IMR-90 (cell line): ENCODE measurements at places on chromosomes 1 and 21.

DNA sequence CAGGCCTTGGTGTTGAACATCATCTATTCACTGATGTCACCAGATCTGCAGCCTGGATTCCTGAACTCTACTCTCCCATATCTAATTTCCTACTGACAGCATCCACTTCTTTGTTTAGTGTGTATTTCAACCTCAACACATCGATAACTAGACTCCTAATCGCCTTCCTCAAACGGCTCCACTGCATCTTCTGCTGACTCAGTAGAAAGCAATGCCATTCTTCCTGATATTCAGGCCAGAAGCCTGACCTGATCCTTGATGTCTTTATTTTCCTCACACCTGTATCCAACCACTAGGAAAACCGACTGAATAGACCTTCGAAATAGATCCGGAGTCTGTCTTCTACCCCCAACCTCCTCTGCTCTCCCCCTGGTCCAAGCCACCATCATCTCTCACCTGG is 466.9 kb downstream of the PCP4 start:
- no peak for DNase-seq

DNA sequence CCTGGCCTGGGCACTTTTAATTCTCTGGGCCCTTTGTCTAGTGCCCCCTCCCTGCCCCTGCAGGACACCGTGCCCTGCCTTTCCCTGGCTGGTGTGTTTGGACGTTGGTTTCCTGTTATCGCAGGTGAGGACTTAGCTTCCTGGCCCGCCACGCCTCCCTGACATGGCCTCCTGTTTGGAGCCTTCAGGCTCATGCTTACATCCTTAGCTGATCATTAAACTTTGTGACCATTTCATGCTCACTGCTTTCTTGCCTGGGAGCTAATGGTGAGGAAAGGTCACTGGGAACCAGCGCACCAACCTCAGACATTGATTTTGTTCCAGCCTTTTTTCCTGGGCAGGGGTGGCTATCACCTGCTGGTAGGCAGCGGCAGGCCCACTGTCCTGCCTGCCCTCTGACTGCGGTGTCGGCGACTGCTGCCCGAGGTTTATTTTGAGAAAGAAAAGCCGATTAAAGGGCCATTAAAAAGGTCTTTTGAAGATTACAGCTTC is 3.7 kb downstream of the PFKL start:
- DNase-seq, result no peak

- DNase-seq, result no peak
These were observed 10.3 kb downstream of the DNALI1 start for GRCh38 chr1:37567023-37567422.

DNA sequence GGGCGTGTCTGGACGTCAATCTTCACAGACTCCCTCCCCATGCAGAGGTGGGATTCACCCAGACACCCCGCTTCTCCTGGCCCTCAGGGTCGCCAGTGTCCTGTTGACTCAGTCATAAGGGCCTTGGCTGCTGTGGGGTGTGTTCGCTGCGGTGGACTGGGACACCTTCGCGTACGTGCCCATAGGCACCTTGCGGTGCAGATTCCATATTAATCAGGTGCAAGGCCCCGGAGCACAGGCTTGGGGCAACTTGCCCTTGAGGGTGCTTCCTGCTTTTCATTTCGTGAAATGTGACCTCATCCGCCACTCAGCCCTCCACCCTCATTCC is 398 bp upstream of the SLC30A10 start:
- no peak for DNase-seq

- peak; percentile 45 for DNase-seq
These were observed 12.2 kb downstream of the KIAA0319L start for GRCh38 chr1:35544976-35545375.

- DNase-seq, result no peak
These were observed 21.1 kb upstream of the KCNH1 start for GRCh38 chr1:211155040-211155439.

DNA sequence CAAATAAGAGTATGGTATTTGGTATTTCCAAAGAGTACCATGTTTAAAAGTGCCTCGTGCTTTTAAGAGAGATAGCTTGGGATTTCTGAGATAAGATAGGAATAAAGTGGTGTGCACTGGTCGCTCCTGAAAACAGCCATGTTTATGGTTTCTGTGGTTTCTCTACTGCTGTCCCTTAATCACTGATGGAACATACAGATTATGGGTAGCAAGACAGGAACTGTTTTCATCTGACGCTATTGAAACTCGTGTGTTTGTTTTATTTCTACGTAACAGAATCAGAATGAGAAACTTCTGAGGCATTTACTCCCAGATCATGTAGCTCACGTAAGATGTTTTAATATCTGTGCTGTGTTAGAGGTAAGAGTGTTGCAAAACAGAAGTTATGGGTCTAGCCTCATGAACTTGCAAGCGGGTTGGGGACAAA is 126.0 kb downstream of the KIAA0319L start:
- peak; percentile 74 for DNase-seq

DNA sequence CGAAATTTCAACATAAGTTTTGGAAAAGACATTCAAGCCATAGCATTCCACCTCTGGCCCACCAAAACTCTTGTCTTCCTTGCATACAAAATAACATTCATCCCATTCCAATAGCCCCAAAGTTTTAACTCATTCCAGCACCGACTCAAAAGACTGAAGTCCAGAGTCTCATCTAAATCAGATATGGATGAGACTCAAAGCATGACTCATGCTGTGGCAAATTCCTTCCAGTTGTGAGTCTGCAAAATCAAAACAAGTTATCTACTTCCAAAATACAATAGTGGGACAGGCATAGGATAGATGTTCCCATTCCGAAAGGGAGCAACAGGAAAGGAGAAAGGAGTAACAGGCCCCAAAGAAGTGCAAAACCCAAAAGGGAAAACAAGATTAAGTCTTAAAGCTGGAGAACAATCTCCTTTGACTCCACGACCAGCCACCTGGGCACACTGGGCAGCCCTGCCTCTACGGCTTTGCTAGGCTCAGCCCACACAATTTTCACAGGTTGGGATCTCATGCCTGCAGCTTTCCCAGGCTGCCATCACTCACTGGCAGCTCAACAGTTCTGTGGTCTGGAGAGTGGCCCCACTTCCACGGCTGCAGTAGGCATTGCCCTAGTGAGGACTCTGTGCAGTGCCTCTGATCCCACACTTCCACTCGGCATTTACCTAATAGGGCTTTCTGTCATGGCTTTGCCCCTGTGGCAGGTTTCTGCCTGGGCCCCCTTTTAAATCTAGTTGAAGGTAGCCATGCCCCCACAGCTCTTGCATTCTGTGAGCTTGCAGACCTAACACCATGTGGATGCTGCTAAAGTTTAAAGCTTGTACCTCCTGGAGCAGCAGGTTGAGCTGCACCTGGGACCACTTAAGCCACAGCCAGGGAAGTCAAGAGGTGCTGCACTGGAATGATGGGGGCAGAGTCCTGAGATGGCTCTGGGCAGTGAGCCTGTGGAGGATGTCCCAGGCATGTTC is 51.0 kb downstream of the RUNX3 start:
- DNase-seq, result peak; percentile 47

DNA sequence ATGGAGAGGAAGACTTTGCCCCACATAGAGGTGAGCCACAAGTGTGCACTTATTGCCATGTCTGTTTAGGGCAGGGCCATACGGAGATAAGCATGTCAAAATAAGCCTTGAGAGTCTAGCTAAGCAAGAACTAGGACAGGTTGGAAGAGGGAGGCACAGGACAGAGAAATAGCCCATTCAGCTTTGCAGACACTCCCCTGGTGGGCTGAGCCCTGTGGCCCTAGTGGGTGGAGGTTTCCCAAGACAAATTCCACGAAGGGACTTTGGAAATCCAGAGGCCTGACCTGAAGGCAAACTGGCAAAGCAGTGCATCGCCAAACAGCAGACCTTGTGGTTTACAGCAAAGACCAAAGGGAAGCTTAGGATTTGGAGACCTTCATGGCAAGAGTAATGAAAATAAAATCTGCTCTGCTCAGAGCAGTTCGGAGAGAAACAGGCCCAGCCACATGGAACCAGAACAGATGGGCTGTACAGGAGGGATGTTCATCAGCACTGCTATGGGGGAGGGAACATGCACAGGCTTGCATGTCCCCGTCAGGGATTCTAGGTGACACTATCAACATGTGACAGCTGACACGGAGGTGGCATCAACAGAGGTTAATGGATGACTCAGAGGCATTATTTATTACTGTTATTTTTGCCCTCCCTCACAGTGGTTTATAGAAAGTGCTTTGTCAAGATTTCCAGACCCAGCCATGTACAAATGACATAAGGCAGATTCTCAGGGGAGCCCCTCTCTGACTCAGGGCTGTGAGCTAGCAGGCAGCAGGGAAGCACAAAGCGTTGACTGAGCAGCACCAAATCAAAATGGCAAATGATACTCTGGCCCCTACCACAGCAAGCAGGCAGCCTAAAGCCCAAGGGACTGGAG is 90.1 kb upstream of the IRF2BP2 start:
- DNase-seq, result peak; percentile 74

- peak; percentile 24 for DNase-seq
These were observed 39.9 kb upstream of the SMYD2 start for GRCh38 chr1:214241060-214241459.

DNA sequence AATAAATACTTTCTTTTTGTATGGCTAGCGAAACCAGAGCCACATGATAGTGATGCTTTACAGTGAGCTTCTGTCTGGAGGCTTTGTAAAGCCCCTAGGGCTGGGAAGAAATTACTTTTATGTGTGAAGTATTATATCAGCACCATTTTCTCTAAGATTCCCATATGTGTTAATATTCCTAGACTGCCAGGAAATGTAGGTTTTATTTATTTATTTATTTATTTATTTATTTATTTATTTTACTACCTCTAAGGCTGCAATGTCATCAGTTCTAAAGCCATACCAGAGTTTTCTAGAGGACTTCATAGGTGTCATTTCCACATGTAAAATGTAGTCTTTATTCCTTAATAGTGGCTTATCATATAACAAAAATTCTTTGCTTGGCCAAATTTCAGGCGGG is 4.4 kb upstream of the CHI3L1 start:
- no peak for DNase-seq

DNA sequence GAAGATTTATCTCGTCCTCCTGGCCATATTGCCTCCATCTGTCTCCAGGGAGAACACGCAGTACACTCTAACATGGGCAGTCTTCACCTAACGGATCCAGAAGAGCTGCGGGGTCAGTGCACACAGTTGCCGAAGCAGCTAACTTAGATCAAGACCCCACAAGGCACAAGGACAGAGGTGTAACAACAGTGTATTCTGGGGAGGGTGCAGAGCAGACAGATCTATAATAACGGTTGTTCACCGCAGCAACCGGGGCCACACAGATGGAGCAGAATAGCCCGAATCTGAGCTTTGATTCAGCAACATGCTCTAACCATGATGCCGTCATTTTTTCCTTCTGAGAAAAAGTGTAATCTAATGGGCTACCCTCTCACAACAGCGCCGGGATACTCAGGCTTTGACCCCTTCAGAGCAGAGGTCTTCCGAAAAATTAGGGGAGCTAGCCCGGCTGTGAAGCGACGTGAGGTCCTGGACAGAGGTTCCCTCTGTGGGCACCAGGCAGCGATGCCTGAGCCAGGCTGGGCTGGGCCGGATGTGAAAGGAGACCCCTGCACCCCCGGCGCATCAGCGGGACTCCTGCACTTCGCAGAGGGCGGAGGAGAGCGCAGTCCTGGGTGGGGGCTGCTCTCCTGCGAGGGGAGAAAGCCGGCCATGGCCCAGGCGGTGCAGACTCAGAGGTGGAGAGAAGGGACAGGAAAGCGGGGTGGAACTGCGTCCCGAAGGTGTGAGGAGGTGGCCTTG is 57.5 kb downstream of the BCL9 start:
- DNase-seq, result peak; percentile 15

DNA sequence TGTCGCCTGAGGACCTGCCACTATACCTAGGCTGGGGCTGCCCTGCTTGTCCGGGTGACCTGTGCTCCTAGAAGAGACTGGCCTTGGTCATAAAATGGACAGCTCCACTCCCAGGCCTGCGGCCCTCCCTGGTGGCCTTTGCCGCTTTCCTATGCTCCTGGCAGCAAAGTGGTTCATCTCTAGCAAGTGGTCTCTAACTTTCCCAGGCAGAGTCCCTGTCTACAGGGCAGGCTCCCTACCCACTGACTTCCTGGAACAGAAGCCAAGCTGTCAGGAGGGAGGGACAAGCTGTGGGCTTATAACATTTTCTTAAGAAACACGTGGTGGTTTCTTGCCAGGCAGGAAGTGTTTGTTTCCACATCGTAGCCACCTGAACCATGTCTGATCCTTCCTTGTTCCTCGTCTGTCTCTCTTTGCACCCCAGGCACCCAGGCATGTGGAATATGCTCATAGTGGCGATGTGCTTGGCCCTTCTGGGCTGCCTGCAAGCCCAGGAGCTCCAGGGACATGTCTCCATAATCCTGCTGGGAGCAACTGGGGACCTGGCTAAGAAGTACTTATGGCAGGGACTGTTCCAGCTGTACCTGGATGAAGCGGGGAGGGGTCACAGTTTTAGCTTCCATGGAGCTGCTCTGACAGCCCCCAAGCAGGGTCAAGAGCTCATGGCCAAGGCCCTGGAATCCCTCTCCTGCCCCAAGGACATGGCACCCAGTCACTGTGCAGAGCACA is 10.1 kb downstream of the H6PD start:
- DNase-seq, result no peak

GRCh38 chr1:86616871-86617270 is 70.0 kb downstream of the CLCA4 start:
- DNase-seq, result no peak

DNA sequence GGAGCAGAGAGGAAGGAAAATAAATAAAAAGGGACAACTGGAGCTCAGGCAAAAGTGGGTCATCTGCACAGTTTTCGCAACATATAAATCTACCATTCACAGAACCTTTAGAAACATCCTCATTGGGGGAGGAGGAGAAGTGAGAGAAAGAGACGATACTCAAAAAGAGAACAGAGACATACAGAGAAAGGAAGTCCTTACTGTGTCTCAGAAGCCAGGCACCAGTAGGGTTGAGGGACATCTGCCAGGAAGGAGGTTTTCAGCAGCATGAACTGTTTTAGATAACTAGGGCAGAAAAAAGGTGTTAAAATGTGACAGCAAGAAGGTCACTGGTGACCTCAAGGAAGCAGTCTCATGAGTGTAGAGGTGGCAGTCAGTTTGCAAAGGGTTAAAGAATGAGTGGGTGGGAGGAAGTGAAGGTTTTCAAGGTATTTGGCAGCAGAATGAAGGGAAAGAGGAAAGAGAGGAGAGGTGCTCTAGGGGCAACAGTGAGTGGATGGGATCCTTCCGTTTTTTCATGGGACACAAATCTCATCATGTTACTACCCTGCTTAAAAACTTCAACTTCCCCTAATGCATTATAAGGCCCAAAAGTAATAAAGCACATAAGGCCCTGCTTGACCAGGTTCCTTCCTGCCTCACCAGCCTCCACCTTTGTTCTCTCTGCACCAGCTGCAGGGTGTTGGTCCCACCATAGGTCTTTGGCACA is 9.5 kb downstream of the JAK1 start:
- no peak for DNase-seq

GRCh38 chr1:175874081-175874480 is 130.7 kb upstream of the TNR start:
- DNase-seq, result no peak

GRCh38 chr1:169367096-169367685 is 406 bp downstream of the NME7 start:
- no peak for DNase-seq

DNA sequence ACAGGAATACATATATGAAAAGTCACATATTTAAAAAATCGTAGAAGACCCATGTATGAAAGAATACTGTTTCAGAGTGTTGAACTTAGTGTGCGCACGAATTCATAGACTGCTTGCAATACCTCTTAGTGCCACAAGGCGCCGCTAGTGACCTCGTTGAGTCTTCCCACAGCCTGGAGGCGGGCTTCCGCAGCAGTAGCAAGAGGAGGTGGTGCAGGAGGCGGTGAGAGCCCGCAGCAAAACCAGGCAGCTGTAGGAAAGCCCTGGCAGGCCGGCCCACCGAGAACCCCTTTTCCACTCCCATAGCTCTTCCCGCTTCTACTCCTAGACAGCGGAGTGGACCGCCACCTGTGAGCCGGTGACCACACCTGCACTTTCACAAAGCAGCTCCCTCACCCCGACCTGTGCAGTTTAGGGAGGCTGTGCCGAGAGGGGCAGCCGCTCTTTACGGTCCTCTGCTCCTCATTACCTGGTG is 23.5 kb downstream of the MTARC1 start:
- peak; percentile 78 for DNase-seq
